ENCODE measurements at places on chromosomes 7 and 10. TPM values are rescaled to one million over a fixed set of nuclear protein-coding genes. Genes with fewer than 3 reads are reported as not detected.

The SLC26A5 gene
- total RNA-seq: not detected

The PNLIPRP2 gene
- not detected for total RNA-seq

The CALN1 gene
- total RNA-seq: not detected

The SPDYE16 gene
- total RNA-seq: not detected

The CNNM1 gene
- total RNA-seq: 23.8 TPM

The PDK4 gene
- total RNA-seq: 22.0 TPM

The PRR15 gene
- total RNA-seq: 2.3 TPM

The DNAJC12 gene
- total RNA-seq: 65.1 TPM

The TMEM184A gene
- 12.6 TPM for total RNA-seq

The GPRIN2 gene
- 29.9 TPM for total RNA-seq

The XRCC2 gene
- 5.7 TPM for total RNA-seq

The FAM25A gene
- not detected for total RNA-seq
